ENCODE measurements at places on chromosomes 1 and 21.

DNA sequence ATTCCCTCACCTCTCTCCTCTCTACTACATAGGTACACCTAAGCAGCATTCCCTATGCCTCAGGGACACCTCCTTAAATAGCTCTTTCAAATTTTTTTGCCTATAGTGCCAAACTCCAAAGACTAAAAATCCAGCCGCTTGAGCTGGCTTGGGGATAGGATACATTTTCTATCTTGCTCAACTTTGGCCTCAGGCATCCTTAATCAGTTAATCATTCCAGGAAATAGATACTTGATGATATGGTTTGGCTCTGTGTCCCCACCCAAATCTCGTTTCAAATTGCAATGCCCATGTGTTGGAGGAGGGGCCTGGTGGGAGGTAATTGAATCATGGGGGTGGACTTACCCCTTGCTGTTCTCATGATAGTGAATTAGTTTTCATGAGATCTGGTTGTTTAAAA lies 11.4 kb upstream of the PHGDH start:
- DNase-seq, result no peak

- no peak for DNase-seq
Observed at GRCh38 chr21:31261759-31262158, 82.3 kb downstream of the TIAM1 start.

DNA sequence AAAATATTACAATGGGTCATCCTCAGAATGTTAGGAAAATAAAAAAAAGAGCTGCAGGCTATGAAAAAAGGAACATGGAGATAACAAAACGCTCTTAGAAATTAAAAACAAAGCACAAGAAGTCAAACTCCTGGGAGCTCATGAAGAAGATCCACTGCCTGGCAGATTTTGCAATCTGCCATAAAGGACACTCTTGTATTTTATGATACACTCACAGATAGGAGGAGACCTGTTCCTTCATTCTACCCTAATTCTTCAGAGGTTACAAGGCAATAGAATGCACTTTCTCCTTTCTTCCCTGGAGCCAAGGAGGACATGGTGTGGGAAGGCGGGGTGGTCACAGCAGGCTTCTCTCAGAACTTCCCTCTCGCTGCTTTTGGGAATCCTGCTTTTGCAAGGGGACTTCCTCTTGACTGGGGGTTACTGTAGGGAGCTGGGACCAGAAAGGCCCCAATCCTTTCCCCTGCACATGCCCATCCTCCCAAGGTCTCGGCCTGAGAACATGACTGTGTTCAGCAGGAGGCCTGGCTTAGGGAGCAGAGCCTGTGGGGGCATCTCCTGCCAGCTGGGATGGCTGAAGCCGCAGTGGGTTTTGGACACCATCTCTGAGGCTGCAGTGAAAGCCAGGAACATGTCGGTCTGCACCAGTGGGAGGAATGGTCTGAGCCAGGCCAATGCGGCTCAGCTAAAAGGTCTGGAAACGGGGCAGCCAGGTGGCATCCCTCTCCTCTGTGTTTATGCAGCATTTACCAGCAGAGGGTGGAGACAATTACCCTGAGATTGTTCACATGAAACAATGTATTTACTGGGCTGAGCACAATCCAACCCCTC lies 44.8 kb downstream of the GPR161 start:
- no peak for DNase-seq

GRCh38 chr1:9166289-9167235 lies 37.7 kb upstream of the GPR157 start:
- no peak for DNase-seq

- no peak for DNase-seq
Observed at GRCh38 chr1:163196449-163196787, 6.3 kb downstream of the RGS5 start.

DNA sequence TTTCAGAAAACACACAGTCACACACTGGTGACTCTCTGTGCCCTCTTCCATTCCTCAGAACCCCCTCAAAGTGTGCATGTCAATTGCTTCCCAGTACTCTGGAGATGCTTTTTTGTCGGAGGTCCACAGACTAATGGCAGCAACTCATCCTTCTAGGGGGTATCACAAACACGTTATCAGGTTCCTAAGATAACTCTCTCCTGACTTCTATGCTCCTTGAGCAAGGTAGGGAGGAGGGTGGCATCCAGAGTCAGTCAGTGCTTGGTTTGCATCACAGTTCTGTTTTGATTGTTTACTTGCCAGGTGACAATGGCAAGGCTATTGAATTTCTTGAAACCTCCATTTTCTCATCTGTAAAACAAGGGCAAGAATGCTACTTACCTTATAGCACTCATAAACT lies 39.4 kb upstream of the DYNLT5 start:
- no peak for DNase-seq

- DNase-seq, result no peak
Observed at GRCh38 chr1:225880636-225881035, 1.5 kb downstream of the TMEM63A start.

- DNase-seq, result no peak
Observed at GRCh38 chr1:189192741-189193520, 1284.7 kb downstream of the BRINP3 start.

DNA sequence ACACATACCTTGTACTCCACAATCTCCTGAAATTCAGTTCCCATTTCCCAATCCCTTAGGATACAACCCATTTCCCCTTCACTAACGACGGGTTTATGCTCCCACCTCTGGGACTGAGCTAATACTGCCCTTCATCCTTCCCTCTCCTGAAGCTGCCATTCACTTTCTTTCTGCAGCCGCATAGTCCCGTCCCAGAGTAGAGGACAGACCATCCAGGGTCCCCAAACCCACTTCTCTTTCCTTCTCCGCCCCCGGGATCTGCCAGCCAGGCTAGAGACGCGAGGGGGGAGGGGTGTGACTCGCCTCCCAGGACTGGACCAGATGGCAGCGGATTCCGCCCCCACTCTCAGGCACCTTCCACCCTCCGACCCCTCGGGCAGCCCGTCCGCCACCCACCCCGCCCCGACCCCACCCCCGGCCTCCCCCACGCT lies 679 bp downstream of the ABL2 start:
- DNase-seq, result no peak

GRCh38 chr1:221708076-221708571 lies 33.8 kb downstream of the DUSP10 start:
- no peak for DNase-seq

- no peak for DNase-seq
Observed at GRCh38 chr21:34670962-34671348, 2.2 kb downstream of the CLIC6 start.

GRCh38 chr21:33578959-33579542 lies 9.4 kb downstream of the DONSON start:
- no peak for DNase-seq

GRCh38 chr21:15564907-15565306 lies 164.9 kb upstream of the USP25 start:
- DNase-seq, result no peak

DNA sequence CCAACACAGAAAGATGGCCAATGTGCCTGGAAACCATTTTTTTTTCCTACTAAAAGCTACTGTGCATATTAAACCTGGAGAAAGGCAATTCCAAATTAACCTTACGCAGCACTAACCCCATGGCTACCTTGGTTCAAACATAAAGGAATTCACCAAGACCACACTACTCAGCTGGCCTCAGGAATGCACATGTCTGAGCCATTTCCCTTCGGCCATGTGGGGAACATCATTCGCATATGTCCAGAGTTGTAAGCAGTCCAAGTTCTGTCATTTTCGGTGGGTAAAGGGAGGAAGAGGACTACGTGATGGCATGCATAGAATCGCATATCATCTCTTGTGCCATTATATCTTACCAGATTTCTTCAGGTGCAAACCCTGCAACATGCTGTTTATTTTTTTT lies 175.4 kb downstream of the NTMT2 start:
- no peak for DNase-seq

DNA sequence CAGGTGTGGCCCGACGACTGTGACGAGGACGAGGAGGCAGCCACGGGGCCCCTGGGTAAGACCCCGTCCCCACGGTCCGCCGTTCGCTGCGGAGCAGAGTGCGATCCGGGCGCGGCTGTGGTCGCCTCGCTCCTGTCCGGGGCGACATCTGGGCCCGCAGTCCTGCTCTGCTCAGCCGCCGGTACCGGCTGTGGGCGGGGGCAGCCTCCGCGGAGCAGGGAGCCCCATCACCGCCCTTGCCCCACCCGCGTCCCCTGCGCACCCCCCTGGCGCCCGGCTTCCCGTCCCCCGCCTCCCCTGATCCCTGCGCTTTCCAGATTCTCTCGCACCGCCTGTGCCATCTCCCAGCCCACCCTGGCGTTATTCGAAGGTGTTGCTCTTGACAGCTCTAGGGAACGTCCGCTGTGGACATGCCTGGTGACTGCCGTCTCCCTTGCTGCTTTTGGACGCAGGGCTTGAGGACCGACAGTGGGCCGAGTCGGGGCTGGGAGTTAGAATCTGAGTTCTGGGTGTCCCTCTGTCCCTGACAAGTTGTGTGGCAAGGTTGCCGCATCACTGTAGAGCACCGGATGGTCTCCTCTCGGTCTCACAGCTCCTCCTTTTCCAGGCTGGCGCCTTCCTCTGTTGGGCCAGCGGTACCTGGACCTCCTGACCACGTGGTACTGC lies 596 bp downstream of the TOR3A start:
- no peak for DNase-seq

- no peak for DNase-seq
Observed at GRCh38 chr1:82018319-82018718, 217.6 kb downstream of the ADGRL2 start.

- DNase-seq, result no peak
Observed at GRCh38 chr1:116316373-116316772, 56.7 kb upstream of the ATP1A1 start.

DNA sequence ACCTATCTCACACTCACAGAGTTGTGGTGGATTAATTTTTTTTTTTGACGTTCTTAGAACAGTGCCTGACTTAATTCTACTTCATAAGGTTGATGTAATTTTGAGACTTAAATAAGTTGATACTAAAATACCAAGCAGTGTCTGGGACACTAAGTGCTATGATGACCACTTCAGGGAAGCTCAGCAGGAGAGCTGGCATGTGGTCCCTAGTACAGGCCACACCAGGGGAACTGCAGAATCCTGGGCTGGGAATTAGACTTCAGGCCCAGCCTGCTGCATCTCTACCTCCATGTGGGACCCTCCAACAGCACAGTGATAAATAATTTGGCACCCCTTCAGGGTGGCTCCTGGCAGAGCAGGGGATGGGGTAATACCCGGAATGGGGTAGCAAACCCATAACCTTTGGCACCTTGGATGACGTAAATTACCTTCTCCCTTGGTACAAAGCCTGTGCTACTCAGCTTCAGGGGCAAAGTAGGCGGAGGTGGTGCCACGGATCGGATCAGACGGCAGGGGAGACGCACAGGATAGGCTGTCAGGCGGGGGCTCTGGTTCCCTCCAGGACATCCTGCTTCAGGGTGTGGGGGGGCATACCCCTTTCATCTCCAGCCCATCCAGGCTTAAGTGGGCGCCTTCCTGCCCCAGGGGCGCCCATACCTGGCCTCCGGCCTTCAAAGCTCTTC lies 4.8 kb downstream of the MFSD2A start:
- no peak for DNase-seq
